ENCODE measurements at places on chromosomes 11 and 22. TPM values are rescaled to one million over a fixed set of nuclear protein-coding genes. Genes with fewer than 3 reads are reported as not detected.

The TMEM138 gene
- 48.3 TPM for polyA plus RNA-seq

The APOBEC3B gene
- polyA plus RNA-seq, result 11.9 TPM

DNA sequence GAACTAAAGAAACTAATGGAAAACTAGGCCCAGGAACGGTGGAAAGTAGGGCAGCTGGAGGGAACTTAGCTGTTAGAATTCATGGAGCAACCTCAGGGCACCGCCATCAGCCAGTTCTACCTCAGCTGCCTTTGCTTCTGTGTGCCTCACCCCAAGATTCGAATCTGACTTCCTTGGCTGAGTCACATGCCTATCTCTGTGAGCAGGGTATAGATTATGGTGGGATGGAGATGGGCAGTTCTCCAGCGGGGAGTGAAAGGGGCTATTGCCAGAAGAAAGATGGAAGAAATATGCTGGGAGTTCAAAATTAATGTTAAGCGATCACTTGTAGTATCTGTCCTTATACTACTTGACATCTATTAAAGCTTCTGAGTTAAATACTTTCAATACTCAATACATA, 18.9 kb upstream of the VWA5A start:
- DNase-seq, result no peak

The OR10AG1 gene
- polyA plus RNA-seq, result not detected

- DNase-seq, result no peak
Observed at GRCh38 chr11:17472467-17472866, 4.2 kb downstream of the ABCC8 start.

DNA sequence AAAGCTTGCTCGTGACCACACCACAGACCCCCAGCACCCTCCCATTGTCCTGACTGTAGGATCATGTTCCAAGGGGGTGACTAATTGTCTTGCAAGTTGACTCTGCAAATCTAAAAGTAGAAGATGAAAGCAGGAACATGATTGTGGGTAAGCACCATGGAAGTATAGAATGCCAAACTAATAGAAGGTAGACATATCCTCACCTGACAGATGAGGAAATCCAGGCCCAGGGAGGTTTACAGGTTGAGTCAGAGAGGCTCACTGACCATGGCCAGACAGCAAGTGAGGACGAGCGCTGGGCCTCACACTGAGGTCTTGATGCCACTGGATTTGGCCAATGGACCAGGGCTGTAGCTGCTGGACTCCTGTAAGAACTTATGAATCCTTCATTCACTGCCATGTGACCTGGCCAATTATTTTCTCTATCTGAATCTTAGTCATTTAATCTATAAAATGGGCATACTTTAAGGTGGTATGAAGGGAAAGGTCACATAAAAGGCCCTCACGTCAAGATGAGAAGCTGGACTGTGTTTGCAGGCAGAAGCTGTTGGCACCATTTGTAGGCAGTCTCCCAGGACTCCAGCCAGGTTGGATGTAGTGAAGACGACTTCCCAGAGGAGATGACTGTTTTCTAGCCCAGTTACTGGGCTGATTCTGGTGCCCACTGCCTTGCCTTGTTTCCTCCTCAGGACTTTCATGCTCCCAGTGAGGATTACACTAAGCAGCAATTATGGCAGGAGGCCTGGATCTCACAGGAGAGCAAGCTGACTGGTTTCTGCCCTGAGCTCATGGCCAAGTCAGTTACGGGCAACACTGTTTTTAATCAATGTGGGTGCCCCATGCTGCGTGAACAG, 54.6 kb downstream of the GAB4 start:
- no peak for DNase-seq

The OR11H1 gene
- polyA plus RNA-seq, result not detected

The PHLDB1 gene
- polyA plus RNA-seq, result 91.7 TPM

DNA sequence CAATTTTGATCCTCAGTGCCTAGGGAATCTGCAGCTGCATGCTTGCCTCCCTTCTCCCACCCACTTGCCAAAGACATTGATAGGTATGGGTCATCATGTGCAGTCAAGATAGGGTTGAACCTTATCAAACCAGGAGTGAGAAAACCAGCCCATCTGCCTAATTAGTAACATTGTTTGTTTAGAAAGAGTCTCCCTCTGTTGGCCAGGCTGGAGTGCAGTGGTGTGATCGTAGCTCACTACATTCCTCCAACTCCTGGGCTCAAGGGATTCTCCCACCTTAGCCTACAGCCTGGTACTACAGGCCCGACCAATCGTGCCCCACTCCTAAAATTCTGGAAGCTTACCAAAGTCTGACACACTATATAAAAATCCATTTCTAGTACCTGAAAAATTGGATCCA, 4.6 kb downstream of the C11orf71 start:
- DNase-seq, result peak; percentile 27

The ADM2 gene
- polyA plus RNA-seq, result 14.0 TPM

DNA sequence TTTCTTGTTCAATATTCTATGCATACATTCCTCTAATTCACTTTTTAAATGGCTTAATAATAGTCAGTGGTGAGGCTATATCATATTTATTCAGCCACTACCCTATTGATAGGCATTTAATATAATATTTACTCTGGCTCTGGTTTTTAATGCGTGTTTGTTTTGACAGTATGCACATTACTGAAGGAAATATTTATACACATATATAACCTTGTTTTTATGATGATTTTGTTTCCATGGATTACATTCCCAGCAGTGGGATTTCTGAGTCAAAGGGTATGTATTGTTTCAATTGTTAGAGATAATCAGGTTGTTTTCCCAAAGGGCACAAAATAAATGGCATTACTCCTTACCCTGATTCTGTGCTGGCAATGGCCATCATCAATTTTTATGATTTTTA, 105.8 kb downstream of the UVRAG start:
- no peak for DNase-seq

DNA sequence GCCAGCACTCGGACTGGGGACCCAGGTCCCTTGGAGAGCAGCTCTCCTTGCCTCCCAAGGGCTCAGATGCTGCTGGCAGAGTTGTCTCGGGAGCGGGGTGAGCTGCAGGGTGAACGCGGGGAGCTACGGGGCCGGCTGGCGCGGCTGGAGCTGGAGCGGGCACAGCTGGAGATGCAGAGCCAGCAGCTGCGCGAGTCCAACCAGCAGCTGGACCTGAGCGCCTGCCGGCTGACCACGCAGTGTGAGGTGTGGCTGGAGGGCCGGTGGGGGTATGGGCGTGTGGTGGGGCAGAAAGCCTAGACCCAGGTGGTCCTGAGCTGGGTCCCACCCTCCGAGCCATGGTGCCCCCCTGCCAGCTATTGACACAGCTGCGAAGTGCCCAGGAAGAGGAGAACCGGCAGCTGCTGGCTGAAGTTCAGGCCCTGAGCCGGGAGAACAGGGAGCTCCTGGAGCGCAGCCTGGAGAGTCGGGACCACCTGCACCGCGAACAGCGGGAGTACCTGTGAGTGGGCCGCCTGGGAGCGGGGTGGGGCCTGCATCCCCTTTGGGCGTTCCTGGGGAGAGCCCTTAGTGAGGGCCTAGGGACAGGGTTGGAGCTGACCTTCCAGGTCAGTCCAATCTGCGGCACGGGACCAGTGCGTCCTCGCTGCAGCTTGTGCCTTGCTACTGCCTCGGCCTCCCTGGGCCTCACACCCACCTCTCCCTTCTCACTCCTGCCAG, 5.8 kb upstream of the RPS6KA4 start:
- DNase-seq, result no peak

- DNase-seq, result no peak
Observed at GRCh38 chr22:49548356-49549202, 279.1 kb downstream of the BRD1 start.

The TOB2 gene
- 29.6 TPM for polyA plus RNA-seq

The TUBA8 gene
- polyA plus RNA-seq, result not detected

DNA sequence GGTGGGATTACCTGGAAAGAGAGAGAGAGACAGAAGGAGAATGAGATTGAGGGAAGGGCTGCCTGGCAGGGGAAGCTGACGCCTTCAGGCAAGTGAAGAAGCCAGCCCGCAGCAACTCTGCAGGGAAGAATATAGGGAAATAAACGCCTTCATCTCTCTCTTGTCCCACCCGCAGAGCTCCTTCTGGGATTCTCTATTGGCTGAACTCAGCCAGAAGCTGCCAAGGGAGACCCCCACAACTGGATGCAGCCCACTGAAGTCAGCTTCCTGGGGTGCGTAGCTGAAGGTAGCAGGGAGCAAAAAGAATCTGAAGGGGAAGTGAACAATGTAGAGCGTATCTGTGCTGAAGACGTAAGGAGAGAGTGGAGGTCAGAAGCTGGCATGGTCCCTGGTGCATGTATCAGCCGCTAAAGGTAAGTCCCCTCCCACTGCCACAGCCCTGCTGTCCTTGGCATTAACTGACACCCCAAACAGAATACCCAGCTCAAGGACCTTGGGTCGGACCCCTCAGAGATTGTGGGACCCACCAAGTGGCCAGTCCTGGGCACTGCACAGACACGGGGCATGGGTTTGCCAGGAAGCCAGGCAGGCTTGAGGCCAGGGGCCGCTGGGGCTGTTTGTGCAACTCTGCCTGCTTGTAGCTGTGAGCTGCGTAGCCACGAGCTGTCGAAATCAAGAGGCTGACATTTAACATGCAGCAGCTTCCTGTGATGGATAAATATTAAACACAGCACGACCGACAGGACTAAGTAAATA, 469.9 kb downstream of the MN1 start:
- DNase-seq, result peak; percentile 82

GRCh38 chr22:38819387-38819940, 24.4 kb downstream of the NPTXR start:
- no peak for DNase-seq

DNA sequence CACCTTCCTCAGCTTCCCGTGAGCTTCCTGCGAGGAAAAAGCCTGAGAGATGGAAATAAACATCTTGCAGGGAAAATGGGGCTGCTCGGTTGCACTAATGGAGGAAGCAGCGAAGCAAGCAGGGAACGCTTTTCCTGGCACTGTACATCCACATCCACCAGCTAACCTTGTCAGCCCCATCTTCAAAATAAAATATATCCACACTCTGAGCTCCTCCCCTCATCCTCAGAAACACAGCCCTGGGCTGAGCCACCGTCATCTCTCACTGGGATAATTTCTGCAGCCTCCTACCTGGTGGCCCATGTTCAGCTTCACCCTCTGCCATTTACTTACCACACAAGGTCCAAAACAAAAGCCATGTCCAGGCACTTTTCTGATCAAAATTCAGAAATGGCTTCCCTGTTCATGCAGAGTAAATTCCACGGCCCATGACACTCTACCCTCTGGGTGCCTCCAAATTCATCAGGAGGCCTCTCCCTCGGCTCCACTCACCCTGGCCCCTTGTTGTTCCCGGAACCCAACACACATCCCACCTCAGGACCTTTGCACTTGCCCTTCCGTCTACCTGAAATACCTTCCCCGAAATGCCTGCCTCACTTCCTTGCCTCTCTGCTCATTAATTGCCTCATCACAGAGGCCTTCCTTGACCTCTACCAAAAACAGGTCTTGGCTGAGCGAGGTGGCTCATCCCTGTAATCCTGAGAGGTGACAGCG, 13.0 kb downstream of the C11orf86 start:
- no peak for DNase-seq

DNA sequence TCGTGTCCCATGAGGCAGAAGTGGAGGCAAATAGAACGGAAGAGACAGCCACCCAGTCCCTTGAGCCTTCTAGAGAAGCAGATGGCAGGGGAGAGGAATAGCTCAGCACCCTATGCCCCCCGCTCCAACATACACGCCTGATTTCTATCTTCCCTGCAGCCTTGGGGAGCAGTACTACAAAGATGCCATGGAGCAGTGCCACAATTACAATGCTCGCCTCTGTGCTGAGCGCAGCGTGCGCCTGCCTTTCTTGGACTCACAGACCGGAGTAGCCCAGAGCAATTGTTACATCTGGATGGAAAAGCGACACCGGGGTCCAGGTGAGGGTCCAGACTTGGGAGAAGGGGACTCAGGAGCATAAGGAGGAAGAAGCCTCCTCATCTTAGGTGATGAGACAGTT, 6.6 kb downstream of the DPF2 start:
- no peak for DNase-seq

DNA sequence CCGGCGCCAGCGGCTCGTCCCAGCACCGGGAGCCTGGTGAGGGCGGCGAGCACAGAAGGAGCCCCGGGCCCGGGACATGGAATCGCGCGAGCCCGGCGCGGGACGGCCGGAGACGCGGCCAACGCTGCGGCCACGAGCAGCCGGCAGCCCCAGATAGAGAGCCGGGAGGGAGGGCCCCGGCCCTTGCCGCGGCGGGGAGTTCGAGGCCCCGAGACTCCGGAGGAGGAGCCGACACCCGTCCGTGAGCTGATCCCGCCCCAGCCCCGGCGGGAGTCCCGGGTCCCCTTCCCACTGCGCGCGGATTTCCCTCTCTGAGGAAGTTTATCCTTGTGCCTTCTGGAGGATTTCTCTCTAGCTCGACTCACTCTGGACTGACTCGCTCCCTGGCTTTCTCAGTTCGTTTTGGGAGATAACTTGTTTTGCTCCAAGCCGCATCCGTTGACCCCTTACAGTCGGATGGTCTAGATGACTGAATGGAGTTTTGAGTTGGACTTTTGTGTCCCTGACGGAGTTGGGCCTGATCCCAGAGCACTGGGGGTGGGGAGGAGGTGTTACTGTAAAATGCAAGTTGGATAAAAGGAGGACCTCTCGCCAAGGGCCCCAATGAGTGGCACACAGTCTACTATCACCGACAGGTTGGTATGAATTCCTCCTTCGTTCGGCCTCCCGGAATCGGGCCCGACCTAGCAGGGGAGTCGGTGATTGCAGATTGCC, 585 bp downstream of the ARHGEF12 start:
- DNase-seq, result peak; percentile 75

The CCDC188 gene
- 1.2 TPM for polyA plus RNA-seq

The ART1 gene
- polyA plus RNA-seq, result not detected

DNA sequence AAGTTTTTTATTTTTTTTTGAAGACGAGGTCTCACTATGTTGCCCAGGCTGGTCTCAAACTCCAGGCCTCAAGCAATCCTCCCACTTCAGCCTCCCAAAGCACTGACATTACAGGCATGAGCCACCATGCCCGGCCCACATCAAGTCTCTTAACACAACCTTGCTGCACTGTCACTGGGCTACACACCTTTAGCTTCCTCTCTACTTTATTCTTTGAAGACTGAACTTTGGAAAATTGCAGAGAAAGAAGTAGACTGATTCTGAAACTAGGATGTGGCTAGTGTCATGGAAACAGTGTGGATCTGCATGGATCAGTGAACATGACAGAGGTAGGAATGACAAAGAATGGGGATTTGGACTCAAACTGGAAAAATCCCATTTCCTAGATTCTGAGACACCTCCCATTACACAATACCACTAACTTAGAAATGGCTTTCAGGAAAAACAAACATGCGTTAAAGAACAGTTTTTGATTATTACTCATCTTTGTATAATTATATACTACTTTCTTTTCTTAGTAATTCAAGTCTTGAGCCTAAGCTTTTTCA, 99.6 kb upstream of the SPON1 start:
- peak; percentile 4 for DNase-seq

The TUG1 gene
- 26.6 TPM for polyA plus RNA-seq

DNA sequence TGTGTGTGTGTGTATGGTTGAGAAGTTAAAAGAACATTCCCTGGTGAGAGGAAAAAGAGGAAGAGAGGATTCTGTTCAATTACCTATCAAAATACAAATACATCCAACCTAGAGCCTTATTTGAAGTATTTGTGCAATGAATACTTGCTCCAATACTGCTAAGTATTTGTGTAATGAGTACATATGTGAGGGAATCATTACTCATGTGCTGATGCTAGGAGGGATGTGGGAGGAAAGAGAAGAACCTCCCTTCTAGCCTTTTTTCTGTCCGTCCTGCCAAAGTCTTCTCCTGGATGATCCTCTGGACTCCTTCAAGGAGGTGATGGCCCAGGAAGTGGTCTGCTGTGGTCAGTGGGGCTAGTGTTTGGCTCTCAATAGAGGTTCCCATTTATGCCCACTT, 36.0 kb upstream of the ACCSL start:
- peak; percentile 89 for DNase-seq
